ENCODE measurements at places on chromosomes 11 and 22. TPM values are rescaled to one million over a fixed set of nuclear protein-coding genes. Genes with fewer than 3 reads are reported as not detected.

Gene OR5P2
- total RNA-seq: not detected

Gene SCGB1D2
- total RNA-seq: 40.5 TPM

Gene PGA5
- not detected for total RNA-seq

Gene HEPN1
- not detected for total RNA-seq

Gene PAFAH1B2
- 72.5 TPM for total RNA-seq

Gene PYGM
- total RNA-seq: 8.0 TPM

Gene CHST1
- 0.32 TPM for total RNA-seq

Gene TMEM126A
- 24.4 TPM for total RNA-seq

Gene TRIM51
- not detected for total RNA-seq

Gene BAIAP2L2
- total RNA-seq: 5.5 TPM

Measured in prostate gland (tissue), 2 donors.